ENCODE measurements at places on chromosomes 1 and 21. TPM values are rescaled to one million over a fixed set of nuclear protein-coding genes. Genes with fewer than 3 reads are reported as not detected.

Gene CELA3B
- not detected for total RNA-seq

Gene IFNLR1
- total RNA-seq, result 0.54 TPM

Gene NUF2
- total RNA-seq, result 14.3 TPM

GRCh38 chr1:159200769-159201168 is 3.9 kb upstream of the ACKR1 start:
- DNase-seq, result no peak
